Epithelial cell of proximal tubule (primary cell): ENCODE measurements at places on chromosomes 1 and 21. TPM values are rescaled to one million over a fixed set of nuclear protein-coding genes. Genes with fewer than 3 reads are reported as not detected.

DNA sequence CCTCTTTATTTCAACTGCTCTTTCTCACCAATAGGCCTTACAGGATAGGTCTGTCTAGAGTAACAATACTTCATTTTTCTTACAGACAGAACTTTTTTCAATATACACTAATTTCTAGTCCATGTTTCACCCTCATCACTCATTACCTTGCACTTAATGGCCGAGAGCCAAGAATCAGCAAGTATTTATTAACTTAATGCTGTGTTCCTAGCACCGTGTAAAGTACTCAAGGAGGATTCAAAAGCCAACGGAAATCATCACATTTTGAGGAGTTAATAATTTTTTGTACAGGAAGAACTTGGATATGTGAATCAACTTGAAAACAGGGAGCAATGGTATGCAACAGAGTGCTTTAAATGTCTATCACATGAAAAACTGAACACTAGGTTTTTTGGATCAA is 102.0 kb downstream of the PTPN14 start:
- peak; percentile 88 for DNase-seq

GRCh38 chr1:38444770-38445442 is 398.3 kb upstream of the POU3F1 start:
- DNase-seq: no peak

DNA sequence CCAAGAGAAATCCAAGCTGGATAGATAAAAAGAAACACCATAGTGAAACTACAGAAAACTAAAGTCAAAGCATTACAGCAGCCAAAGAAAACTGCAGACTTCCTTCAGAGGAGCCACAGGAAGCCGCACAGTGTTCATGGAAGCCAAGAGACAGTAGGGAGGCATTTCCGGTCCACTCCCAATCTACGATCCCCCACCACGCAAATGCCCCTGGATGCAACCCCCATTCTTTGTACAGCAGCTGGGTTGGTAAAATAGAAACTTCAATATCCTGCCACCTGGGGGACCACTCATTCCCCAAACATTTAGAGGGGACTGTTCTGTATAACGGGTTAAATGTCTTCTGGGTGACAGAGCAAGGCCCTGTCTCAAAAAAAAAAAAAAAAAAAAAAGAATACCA is 43.9 kb upstream of the TSPEAR start:
- no peak for DNase-seq

- DNase-seq: no peak
Measured at GRCh38 chr1:14728516-14728915, 130.0 kb downstream of the KAZN start.

APCS gene
- total RNA-seq: not detected in 2 replicates

- no peak for DNase-seq
Measured at GRCh38 chr1:6577831-6578525, 1.8 kb upstream of the ZBTB48 start.

DNA sequence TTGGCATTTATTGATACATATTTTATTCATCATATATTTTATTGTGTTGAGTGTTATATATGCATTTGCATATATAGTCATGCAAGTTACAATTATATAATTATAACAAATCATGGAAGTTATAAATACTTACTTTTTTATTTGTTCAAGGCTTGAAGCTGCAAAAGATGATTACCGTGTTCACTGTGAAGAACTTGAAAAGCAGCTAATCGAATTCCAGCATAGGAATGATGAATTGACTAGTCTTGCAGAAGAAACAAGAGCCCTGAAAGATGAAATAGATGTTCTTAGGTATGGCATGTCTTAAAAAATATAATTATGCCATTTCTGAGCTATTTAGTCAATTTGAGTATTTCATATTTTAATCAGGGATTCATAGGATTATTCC is 32.1 kb downstream of the HOOK1 start:
- DNase-seq: no peak

BTBD8 gene
- total RNA-seq: 1.8 and 8.7 TPM in 2 replicates

DNA sequence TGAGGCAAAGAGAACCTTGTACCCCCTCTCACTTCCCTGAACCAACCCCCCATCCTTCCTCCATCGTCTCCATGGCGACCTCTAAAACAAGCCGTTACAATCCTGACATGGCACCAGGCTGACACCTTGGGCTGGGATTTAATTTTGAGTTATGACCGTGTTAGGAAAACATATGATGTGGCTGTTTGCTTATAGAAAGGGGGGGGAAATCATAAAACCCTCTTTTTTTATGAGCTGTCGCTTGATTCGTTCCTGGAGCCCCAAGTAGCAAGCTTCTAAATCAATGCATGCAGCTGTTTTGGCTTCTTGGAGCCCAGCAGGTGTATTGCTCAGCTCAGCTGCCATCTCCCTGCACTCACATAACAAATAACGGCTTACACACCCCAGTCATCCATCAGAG is 301.2 kb upstream of the SPAG17 start:
- DNase-seq: no peak

LCE1A gene
- not detected in 2 replicates for total RNA-seq

DNA sequence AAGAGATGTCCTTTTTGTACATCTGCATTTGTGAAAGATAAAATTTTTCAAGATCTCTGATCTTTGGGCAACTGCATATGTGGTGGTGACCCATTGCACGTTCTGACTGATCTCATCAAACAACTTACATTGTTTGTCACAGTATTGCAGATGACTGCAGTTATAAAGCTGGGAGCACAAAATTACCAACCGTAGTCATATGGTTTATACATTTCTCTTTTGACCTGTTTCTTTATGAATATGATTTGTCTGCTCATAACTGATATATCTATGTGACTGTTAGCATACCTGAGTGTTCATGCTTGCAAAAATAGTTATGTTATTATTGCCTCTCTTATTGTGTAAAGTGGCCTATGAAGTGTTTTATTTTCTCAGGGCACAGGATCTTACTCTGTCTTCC is 43.7 kb upstream of the HMCN1 start:
- no peak for DNase-seq

LCE1F gene
- total RNA-seq: not detected in 2 replicates

GRCh38 chr1:20223551-20224419 is 37.5 kb upstream of the PLA2G2C start:
- DNase-seq: no peak

- no peak for DNase-seq
Measured at GRCh38 chr1:109821831-109822745, 58.4 kb upstream of the EPS8L3 start.

GRCh38 chr1:27161594-27161993 is 6.7 kb upstream of the SLC9A1 start:
- no peak for DNase-seq

LGR6 gene
- total RNA-seq: under 0.01 TPM in 1 of 2 replicates, not detected in the other

GRCh38 chr1:7339953-7340352 is 431.1 kb upstream of the VAMP3 start:
- no peak for DNase-seq

DNA sequence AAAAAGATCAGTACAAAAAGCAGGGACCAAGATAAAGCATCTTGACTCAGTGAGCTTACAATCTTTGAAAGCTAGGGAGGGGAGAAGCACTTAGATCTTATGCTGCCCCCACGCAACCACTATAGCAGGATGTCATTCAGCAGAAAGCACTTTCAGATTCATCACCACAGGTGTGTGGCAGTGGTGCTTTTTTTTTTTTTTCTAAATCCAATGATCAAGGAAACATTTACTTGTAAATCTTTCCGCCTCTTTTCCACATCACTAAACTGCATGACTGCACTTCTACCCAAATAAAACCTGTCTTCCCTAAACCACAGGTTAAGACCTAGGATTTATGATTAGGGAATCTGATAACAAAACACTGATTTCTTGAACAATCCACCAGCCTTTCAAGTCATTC is 154.8 kb downstream of the SLC45A1 start:
- no peak for DNase-seq

DNA sequence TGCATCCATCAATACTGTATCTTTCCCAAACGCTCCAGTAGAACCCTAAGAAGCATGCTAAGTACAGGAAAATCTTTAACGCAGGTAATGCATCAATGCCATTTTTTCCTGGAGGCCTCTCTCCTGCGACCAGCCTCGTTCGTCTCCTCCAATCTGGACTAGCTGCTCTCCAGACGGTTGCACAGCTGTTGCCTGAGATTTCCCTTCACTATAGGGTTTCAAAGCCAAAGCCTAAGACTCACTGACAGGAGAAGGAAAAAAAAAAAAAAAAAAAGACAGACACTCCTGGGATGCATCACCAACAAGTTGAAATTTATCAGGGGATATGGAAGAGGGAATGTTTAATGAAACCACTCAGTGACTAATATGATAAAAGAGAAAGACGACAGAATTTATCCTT is 93.0 kb downstream of the APP start:
- DNase-seq: no peak

GRCh38 chr1:30845904-30846290 is 62.7 kb downstream of the SDC3 start:
- no peak for DNase-seq

- no peak for DNase-seq
Measured at GRCh38 chr21:39319814-39320332, 6.4 kb upstream of the BRWD1 start.

CLIC6 gene
- 0.58 and 1.3 TPM in 2 replicates for total RNA-seq

DNA sequence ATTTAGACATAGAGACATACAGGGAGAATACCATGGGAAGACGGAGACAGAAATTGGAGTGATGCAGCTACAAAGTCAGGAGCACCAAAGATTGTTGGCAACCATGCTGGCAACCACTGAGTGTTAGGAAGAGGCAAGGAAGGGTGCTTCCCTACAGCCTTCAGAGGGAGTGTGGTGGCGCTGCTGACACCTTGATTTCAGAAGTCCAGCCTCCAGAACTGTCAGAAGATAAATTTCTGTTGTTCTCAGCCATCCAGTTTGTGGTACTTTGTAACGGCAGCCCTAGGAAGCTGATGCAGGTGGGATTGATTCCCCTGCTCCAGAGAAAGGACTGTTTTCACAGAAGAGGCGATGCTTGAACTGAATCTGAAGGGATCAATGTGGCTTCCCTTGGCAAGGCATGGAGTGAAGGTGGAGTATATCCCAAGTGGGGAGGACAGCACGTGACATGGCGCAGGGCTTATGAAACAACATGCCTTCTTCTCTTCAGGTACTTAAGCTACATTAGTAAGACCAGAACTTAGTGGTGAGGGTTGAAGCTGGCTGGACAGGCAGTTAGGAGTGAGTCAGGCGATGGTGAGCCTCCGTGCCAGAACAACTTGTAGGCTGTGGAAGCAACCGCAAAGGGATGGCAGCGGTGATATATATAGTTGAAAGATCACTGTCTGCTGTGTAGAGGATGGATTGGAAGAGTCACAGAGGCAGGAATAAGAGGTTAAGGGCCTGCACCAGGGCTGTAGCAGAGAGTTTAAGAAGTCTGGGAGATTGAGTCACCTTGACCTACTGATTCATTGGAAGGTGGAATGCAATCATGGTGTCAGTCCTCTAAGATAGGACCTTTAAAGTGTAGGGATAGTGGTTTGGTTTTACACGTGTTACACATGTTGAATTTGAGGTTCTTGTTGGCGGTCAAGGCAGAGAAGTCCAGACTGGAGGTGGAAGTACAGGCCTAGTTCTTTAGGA is 2.1 kb downstream of the LEPR start:
- no peak for DNase-seq

GRCh38 chr1:233005156-233005555 is 54.7 kb downstream of the NTPCR start:
- no peak for DNase-seq

PINK1 gene
- total RNA-seq: 42.4 and 44.3 TPM in 2 replicates

ST6GALNAC3 gene
- total RNA-seq: 0.75 and 1.8 TPM in 2 replicates

DNA sequence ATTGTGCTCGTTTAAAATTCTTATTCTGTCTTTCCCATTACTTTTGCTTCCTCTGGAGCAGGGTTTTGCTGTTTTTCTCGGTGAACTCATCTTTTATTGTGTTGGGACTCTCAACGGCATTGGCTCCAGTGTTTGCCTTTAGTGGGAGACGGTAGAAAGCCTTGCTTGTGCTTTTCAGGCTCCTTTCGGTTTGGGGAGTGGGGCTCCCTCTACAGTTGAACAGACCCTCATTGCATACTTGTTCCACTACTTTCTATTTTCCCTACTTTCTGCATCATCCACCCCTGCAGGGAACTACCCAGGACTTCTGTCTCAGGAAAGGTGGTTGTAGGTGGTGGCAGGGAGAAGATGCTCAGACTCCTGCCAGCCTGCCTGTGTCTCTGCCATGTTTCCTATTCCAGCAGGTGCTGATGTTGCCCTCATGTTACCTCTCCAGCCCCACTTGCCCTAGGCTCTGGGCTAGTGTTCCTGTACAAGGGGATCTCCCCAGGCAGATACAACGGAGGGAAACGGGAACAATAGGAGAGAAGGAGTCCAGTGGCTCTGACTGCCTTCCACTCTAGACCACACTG is 68.5 kb upstream of the ZBTB18 start:
- no peak for DNase-seq

- DNase-seq: no peak
Measured at GRCh38 chr1:79304131-79304530, 297.6 kb upstream of the ADGRL4 start.

DNA sequence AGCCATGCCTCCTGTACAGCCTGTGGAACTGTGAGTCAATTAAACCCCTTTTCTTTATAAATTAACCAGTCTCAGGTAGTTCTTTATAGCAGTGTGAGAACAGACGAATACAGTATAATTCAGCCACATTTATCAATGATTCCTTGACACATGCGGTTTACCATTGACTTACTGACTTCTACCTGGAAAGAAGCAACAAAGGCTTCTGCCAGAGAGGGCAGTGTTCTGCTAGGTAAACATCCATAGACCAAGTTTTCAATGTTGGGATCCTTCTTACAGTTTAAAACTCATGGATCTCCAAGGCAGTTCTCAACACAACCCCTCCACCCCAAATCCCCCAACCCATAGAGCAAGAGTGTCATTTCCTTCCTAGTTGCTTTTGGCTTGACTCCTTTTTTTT is 150.6 kb downstream of the ZNF648 start:
- DNase-seq: no peak

DNA sequence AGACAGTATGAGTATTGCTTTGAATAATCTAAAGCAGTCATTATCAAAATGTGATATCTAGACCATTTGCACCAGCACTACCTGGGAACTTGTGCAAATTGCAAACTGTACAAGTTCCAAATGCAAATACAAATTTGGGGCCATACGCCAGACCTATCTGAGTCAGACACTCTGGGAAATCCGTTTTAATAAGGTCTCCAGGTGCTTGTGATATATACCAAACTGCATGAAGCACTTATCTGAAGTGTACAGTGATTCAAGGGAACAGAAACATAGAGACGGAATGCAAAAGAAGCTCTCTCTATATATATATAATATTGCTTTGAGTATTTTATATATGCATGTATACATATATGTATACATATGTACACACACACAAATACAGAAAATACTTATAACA is 36.2 kb upstream of the ASPM start:
- DNase-seq: no peak

- DNase-seq: no peak
Measured at GRCh38 chr1:44261171-44261817, 48.0 kb downstream of the DMAP1 start.

GRCh38 chr1:3669421-3669821 is 17.1 kb downstream of the TP73 start:
- DNase-seq: no peak
